ENCODE measurements at places on chromosomes 12 and 14.

DNA sequence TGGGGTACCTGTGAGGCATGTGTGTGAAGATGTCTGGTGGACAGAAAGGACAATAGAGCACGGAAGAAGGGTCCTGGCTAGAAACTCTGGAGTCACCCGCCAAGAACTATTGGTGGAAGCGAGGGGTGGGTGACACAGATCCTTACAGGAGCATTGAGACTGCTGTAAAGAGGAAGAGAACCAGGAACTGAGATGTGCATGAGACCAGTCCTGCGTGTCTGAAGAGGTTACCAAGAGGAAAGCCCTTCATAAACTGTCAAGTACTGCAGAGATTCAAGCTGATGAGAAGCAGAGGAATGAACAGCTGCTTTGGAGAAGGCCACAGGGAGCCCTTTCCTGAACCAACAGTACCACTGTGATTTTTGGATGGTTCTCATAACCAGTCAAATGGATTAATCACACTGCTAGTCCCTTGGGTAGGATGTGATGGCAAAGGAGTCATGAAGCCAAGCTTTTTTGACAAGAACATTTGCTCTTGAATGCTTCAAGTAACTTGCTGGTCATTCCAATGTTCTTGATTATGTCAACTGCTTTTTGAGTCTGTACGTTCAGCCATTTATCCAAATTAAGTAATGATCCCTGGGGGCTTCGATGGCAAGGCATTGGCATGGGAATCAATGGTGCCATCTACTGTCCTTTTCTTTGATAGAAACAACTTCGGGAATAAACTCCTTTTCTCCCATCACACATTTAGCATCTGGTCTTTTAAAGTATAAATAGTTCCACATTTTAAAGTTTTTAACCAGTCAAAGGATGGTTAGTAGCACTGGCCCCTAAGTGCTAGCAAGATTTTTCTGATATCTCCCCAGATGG is 42.9 kb downstream of the GPR135 start:
- no peak for DNase-seq

GRCh38 chr14:22524115-22524783 is 64.8 kb downstream of the DAD1 start:
- no peak for DNase-seq

GRCh38 chr12:132415327-132416120 is 74.4 kb upstream of the FBRSL1 start:
- DNase-seq = no peak

DNA sequence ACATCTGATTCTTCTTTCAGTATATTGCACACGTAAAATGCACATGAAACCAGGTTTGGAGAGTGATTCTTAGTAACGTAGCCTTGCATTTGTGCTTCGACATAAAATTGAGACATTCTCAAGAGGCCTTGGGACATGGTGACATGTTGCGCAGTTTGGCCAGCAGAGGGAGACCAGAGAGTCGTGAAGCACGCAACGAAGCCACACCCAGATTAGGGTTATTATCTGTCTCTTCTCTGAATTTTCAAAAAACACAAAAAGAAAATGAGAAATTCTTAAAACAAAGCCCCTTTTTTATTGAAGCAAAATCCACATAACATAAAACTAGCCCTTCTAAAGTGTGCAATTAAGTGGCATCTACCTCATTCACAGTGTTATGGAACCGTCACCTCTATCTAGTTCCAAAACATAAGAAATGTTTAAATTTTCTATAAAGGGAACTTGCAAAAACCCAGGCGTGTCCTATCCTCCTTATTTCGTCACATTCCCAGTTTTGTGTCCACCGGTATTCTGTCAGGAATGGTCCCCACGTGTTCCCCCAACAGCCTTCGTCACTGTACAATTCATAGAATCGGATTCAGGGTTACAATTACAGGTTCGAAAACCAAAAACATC is 108.8 kb upstream of the ATF7IP start:
- DNase-seq = no peak

DNA sequence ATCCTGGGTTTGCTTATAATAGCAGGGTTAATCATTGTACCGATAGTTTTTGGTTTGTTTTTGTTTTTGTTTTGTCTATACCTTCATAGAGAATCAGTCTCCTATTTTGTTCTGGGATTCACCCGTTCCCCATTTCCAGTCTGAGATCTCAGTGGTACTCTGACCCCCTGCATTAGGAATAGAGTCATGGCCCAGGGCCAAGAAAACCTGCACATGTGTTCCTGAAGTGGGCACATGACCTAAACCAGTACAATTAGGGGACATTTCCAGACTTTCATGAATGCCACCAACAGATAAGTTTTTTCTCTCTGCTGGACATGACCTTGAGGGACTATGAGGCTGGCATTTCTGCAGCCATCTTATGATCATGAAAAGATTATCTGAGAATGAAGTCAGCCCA is 52.5 kb downstream of the MRPL42 start:
- DNase-seq = no peak

- no peak for DNase-seq
These were observed 34.1 kb upstream of the SPTSSA start for GRCh38 chr14:34496007-34496678.

GRCh38 chr14:22463763-22464173 is 125.3 kb downstream of the DAD1 start:
- no peak for DNase-seq

GRCh38 chr14:98321841-98322240 is 950.2 kb downstream of the BCL11B start:
- DNase-seq = no peak

DNA sequence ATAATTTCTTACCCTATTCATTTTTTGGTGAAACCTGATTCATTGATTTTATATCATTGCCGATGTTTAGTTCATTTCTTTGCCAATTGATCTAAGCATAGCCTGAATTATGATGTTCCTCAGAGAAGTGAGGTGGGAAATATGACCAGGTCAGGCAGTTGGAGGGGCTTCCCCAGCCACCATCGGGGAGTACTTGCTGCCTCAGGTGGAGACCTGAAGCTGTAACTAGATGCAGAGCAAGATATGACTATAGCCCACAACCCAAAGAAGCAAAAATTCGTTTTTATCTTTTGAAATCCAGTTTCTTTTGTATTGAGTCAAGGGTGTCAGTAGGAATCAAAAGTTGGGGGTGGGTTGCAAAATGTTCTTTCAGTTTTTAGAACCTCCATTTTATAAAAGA is 7.9 kb downstream of the PTGDR start:
- no peak for DNase-seq

GRCh38 chr12:59472273-59472672 is 123.6 kb upstream of the SLC16A7 start:
- DNase-seq = no peak

- no peak for DNase-seq
These were observed 74.1 kb downstream of the NUAK1 start for GRCh38 chr12:106064721-106065021.

DNA sequence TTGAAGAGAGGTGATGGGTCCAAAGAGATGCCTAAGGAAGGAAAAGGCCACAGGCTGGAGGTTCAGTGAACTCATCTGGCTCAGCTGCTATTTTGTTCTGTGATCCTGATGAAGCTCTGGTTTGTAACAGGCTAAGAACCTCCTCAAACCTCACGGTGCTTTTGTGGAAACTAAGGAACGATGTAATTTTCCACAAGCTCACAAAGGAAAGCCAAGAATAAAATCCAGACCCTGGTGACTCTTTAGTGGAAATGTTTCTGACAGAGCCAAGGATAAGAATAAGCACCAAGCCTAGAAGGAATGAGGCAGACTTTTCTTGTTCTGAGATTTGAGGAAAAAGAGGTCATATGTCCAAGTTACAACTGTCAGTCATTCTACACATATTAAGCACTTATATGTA is 93.6 kb downstream of the SLC24A4 start:
- DNase-seq = no peak

GRCh38 chr12:47094804-47095203 is 15.0 kb upstream of the AMIGO2 start:
- DNase-seq = no peak

GRCh38 chr12:54486173-54486867 is 11.2 kb upstream of the NCKAP1L start:
- DNase-seq = no peak

- no peak for DNase-seq
These were observed 394.4 kb downstream of the IPO8 start for GRCh38 chr12:30301291-30301690.

DNA sequence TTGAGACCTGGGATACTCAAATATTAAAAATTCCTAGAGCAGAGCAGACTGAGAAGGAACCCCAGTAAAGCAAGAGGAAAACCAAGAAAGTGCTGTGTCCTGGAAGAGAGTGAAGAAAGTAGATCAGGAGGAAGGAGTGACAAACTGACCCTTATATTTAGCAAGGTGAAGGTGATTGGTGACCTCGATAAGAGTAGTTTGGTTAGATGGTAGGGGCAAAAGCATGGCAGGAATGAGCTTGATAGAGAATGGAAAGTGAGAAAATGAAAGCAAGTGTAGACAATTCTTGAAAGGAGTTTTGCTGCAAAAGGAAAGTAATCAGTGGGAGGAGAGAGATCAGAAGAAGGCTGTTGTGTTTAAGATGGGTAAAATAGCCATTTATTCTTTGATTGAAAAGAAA is 51.1 kb downstream of the RASSF8 start:
- DNase-seq = no peak
